Glomerular endothelial cell (primary cell): ENCODE measurements at places on chromosomes 5 and 9. TPM values are rescaled to one million over a fixed set of nuclear protein-coding genes. Genes with fewer than 3 reads are reported as not detected.

FSTL4 gene
- total RNA-seq, result 0.18 TPM in 1 of 2 replicates, not detected in the other

PCDHB13 gene
- 1.8 and 3.0 TPM in 2 replicates for total RNA-seq

ATP10B gene
- under 0.01 TPM in 1 of 2 replicates, not detected in the other for total RNA-seq

TMEM8B gene
- total RNA-seq, result 1.9 and 3.0 TPM in 2 replicates

PKD2L2 gene
- total RNA-seq, result not detected in 2 replicates

TAF1L gene
- total RNA-seq, result under 0.01 TPM in 1 of 2 replicates, not detected in the other

TEX48 gene
- not detected in 2 replicates for total RNA-seq

HRH2 gene
- total RNA-seq, result 0.06 TPM in 1 of 2 replicates, not detected in the other

S100Z gene
- total RNA-seq, result not detected in 2 replicates

OSMR gene
- 22.8 and 37.3 TPM in 2 replicates for total RNA-seq

BTNL3 gene
- total RNA-seq, result not detected in 2 replicates

FCHSD1 gene
- total RNA-seq, result 29.3 and 31.8 TPM in 2 replicates

AHRR gene
- 23.9 and 32.1 TPM in 2 replicates for total RNA-seq

PDZD2 gene
- total RNA-seq, result 8.4 and 20.3 TPM in 2 replicates

PDCD1LG2 gene
- total RNA-seq, result 20.4 and 27.0 TPM in 2 replicates

PHF24 gene
- 0.06 TPM in 1 of 2 replicates, not detected in the other for total RNA-seq

TMEM167A gene
- 45.7 and 57.4 TPM in 2 replicates for total RNA-seq

GNPDA1 gene
- 75.5 and 130 TPM in 2 replicates for total RNA-seq

DOLPP1 gene
- 13.8 and 15.6 TPM in 2 replicates for total RNA-seq

ZFP2 gene
- total RNA-seq, result 0.39 and 0.82 TPM in 2 replicates

COL15A1 gene
- total RNA-seq, result 1.5 and 5.8 TPM in 2 replicates

HINT1 gene
- total RNA-seq, result 185 and 219 TPM in 2 replicates

TRPM3 gene
- total RNA-seq, result not detected in 2 replicates

ASPN gene
- total RNA-seq, result not detected in 2 replicates

AIF1L gene
- total RNA-seq, result 3.1 and 6.4 TPM in 2 replicates

PFDN1 gene
- total RNA-seq, result 117 and 166 TPM in 2 replicates

PCDHGA7 gene
- 3.6 and 5.3 TPM in 2 replicates for total RNA-seq

LURAP1L gene
- total RNA-seq, result 10.8 and 29.4 TPM in 2 replicates

C5orf52 gene
- total RNA-seq, result not detected in 2 replicates

HIGD2A gene
- 119 TPM in 2 replicates for total RNA-seq

CATSPER3 gene
- not detected in 2 replicates for total RNA-seq

SOHLH1 gene
- total RNA-seq, result 0.39 TPM in 1 of 2 replicates, not detected in the other

ADGRD2 gene
- total RNA-seq, result not detected in 2 replicates

C5orf24 gene
- total RNA-seq, result 65.5 and 71.4 TPM in 2 replicates

EGFL7 gene
- total RNA-seq, result 712 and 917 TPM in 2 replicates

NRG2 gene
- 0.23 and 0.39 TPM in 2 replicates for total RNA-seq

LPCAT1 gene
- 61.9 and 77.0 TPM in 2 replicates for total RNA-seq

PCDHB4 gene
- 0.10 and 0.53 TPM in 2 replicates for total RNA-seq

FCN2 gene
- total RNA-seq, result not detected in 2 replicates

PCA3 gene
- not detected in 2 replicates for total RNA-seq

MUSK gene
- not detected in 2 replicates for total RNA-seq

FBP1 gene
- total RNA-seq, result 1.7 TPM in 1 of 2 replicates, not detected in the other

SURF4 gene
- total RNA-seq, result 238 and 281 TPM in 2 replicates

DND1 gene
- 0.29 and 1.1 TPM in 2 replicates for total RNA-seq
